ENCODE measurements at places on chromosomes 2 and 18.

DNA sequence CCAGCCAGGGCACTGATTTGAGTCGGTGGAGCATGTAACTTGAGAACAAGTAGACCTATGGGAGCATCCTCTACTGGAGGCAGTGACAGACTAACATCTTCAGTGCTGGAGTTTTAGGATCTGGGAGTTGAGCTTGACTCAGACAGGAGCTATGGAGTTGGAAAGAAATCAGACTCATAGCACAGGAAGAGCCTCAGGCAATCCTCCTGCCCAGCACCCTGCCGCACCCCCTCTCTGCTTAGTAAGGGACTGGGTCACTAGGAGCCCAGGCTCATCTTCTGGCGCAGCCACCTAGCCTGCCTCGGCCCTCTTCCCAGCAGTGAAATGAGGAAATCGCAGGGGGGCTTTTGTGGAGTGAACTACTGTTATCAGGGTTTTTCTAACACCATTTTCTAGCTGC, 3.6 kb downstream of the ARID5A start:
- DNase-seq: peak; percentile 55

DNA sequence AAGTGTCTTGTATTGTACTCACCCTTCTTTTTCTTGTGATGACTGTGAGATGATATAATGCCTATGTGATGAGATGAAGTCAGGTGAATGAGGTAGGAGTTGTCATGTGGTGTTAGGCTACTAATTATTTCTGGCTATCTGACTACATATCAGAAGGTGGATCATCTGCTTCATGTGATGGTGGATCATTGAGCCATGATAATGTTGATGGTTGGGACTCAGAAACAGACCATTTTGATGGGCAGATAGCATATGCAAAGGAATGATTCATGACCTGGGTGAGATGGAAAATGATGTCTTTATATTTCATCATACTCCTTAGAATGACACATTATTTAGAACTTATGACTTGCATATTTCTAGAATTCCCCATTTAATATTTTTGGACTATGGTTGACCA, 19.5 kb downstream of the ANKRD30B start:
- DNase-seq: no peak

DNA sequence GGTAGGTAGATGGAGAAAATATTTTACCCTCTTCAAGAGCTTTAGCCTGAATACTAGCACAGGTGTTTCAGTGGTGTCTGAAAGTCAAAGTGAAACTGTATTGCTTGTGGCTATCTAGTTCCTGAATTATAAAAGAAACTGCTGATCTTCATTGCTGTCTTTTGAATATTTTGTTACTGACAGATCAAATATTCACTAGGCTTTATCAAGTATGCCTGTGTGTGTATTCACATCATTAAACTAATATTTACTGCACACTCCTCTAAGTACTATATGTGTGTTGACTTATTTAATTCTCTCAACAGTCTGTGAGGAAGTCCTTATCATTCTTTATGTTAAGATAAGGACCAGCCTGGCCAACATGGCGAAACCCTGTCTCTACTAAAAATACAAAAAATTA, 139.6 kb downstream of the SOCS6 start:
- DNase-seq: no peak

DNA sequence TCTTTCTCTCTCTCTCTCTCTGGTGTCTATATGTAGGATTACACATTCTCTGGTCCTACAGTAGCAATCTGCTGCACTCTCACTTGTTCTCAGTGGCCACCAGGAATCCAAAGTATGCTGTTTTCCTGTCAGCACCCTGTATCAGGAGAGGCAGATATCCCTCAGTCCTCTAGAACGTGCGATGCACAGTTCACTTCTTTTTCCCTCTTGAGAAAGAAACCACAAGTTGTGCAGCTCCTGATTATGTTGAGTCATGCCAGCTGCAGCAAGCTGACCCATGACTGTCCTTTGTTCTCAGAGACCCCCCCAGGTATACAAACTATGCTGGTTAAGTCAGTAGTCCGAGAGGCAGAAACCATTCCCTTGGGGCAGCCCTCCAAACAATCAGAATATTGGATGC, 54.6 kb downstream of the LANCL1 start:
- DNase-seq: no peak

DNA sequence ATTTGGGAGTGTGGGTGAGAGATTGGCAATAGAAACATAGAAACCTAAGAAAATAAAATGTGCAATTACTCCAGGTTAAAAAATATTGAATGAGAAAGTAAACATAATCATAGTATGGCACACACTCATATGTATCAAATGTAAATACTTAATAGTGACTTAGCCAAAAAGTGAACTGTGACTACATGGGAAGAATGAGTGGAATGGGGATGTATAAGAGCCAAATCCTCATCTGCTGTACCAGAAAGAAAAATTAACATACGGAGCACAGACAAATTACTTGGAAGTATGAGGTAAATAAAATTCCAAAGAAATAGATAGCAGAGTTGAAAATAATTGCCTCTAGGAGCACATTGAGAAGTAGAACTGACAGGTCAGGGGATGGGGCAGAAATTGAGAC, 4.0 kb downstream of the FLACC1 start:
- DNase-seq: no peak

GRCh38 chr18:49028801-49029506, 78.2 kb upstream of the SMAD7 start:
- no peak for DNase-seq

DNA sequence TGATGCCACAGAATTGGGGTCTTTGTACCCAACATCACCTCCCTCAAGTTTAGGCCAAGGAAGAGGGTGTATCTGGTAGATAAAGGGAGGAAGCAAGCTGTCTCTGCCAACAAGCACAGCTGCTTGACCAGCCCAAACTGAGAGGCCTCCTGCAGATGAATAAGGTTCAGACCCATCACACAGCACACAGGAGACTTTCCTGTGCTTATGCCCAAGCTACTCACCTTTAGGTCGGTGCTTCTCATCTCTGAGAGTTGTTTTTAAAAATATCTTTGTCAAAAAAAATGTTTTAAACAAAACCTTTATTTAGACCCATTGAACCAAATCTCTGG, 24.7 kb upstream of the SP3 start:
- DNase-seq: no peak

DNA sequence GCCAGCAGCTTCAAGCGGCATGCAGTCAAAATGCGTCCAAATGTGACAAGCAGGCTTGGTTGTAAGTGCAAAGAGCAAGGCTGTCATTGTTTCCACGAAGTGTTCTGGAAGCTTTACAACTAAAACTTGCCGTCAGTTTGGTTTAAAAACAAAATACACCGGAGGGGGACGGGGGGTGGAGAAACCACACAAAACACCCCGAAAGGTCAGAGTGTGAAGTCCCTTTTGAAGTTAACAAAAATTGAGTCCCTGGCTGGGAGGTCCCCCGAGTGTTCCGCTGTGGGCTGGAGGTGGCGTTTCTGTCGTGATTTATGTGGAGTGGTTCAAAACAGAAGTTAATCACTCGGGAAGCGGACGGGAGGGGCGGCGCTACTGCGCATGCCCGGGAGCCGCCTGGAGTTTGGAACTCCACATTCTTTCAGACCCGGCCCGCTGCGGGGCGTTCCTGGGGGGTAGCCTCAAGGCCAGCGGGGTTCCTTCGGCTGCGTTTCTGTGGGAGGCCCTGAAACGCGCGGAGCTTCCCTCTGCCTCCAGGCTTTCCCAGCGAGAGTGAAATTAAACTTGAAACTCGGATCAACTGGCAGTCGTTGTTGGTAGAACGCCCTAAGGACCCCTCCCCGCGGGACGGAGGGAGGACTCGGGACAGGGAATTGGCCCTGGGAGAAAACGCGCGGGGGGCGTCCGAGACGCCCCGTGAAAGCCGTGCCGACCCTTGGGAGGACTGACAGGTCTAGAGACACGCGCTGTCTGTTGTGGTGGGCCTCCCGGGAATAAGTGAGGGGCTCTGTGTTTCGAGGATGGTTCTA, 1.4 kb downstream of the TGIF1 start:
- peak; percentile 83 for DNase-seq

GRCh38 chr18:6737833-6738232, 8.3 kb downstream of the ARHGAP28 start:
- DNase-seq: no peak

GRCh38 chr2:236883819-236884218, 201.9 kb upstream of the COPS8 start:
- no peak for DNase-seq

DNA sequence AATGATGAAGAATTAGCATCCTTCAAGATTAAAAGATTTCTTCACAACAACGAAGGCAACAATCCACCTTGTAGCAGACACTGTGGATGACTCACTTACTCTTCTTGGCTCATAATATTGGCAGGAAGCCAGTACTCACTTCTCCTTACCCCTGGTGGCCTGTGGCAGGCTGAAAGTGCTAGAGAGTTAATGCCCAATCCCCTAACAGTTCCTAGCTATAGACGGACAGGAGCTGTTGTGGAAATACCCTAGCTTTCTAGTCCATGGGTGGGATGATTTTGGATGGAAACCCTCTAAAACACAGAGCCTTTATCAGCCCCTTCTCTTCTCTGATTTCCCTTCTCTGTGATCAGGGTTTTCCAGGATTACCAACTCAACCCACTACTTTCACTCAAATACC, 128.6 kb upstream of the NYAP2 start:
- DNase-seq: peak; percentile 6

GRCh38 chr2:9984871-9985480, 33.5 kb downstream of the GRHL1 start:
- no peak for DNase-seq

GRCh38 chr18:74368901-74369705, 53.5 kb downstream of the C18orf63 start:
- DNase-seq: no peak

DNA sequence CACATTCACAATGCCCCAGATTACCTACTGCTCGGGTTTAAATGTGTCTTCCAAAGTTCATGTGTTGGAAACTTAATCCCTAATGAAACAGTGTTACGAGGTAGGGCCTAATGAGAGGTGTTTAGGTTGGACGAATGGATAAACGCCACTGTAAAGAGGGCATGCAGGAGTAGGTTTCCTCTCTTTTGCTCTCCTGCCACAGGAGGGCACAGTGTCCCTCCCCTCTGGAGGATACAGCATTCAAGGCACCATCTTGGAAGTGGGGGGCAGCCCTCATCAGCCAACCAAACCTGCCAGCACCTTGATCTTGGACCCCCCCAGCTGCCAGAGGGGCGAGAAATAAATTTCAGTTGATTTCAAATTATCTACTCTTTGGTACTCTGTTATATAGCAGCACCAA, 103.5 kb downstream of the TSHZ1 start:
- DNase-seq: no peak

GRCh38 chr2:114550895-114551793, 108.7 kb downstream of the DPP10 start:
- peak; percentile 15 for DNase-seq

DNA sequence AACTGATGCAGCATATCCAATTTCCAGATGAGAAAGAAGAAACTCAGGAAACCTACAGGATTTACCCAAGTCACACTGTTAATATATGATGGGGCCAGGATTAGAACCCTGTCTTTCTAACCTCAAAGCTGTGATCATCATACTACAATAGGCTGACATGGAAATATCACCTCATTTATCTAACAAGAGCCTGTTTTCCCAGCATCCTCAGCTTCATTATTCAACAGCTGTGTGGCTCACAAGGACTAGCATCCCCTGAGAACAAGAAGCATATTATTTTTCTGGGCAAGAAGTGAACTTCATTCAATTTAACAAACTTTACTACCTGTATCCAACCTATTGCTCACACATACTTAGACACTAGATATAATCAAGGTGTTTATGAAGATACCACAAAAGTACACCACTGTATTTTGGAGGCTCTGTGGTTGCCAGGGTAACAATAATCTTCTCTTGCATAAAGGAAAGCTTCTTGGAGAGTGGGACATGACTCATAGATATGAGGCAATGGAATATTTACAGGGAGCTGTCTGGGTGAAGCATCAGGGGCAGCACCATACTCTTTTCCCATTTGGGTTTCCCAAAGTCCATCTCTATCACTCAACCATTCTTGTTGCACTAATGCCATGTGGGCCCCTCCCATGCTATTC, 218.2 kb downstream of the RAD51AP2 start:
- no peak for DNase-seq

DNA sequence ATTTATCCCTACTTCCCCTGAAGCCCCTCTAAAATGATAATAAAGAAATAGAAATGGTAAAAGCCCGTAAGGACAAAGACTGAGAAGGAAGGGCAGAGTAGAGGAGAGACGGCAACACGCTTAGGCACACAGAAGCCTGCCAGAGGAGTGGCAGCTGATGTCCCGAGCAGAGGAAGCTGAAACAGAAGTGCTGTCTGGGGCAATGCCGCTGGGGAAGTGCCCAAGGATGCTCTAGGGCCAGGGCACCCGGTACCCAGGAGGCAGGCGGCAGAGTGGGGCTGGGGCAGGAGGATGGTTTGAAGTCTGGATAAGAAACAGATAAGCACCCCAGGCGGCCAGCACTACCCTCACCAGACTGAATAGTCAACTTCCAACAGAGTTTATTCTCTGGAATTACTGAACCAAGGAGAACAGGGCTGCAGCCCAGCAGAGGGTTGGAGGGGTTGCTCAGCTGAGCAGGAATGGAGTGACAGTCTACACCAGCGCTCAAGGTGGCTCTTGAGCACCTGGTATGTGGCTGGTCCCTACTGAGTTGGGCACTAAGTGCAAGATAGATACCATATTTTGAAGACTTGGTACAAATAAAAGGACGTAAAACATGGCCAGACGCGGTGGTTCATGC, 22.4 kb downstream of the TMEM37 start:
- no peak for DNase-seq

DNA sequence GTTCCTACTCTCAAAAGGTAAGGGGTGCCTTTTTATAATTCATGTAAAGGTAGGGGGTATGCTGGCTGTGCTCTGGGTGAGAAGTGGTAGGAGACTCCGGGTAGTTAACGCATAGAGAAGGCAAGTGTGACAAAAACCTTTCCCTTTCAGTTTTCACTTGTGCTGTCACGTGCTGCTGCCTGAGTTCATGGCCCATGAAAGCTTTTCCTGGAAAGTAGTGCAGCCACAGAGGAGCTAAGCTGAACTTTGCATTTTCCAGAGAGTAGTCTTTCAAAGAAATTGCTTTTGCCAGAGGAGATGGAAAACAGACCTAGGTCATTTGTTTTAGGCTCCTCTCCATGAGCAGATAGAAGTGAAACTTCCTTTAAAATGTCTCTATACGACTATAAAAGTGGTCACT, 44.7 kb downstream of the THSD7B start:
- no peak for DNase-seq

GRCh38 chr2:224948859-224949258, 93.4 kb downstream of the DOCK10 start:
- DNase-seq: no peak

DNA sequence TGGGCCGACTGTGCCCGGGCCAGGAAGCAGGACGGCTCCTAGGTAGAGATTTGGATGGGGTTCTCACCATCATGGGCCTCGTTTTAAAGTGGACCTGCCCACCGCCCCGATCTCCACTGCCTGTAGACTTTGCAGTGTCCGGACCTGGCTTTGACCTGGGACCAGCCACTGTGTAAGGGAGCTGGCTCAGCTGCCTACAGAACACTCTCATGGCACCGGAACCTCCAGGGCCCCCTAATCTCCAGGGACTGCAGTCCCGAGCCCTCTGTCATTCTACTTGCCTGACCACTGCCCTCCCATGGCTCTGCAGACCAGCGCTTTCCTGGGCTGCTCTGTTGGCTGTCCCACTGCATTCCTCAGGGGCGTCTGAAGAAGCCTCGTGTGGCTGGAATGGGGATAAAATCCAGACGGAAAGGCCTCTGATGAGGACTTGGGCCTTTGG, 120.8 kb downstream of the GLI2 start:
- DNase-seq: no peak

GRCh38 chr2:97747285-97747684, 33.9 kb downstream of the ZAP70 start:
- DNase-seq: peak; percentile 25
